ENCODE measurements at places on chromosomes 16 and 17.

GRCh38 chr16:67917852-67918236 is 13.8 kb downstream of the CTRL start:
- peak; percentile 100 for ATAC-seq

- no peak for ATAC-seq
Measured at GRCh38 chr17:39222866-39223834, 2.6 kb downstream of the STAC2 start.

DNA sequence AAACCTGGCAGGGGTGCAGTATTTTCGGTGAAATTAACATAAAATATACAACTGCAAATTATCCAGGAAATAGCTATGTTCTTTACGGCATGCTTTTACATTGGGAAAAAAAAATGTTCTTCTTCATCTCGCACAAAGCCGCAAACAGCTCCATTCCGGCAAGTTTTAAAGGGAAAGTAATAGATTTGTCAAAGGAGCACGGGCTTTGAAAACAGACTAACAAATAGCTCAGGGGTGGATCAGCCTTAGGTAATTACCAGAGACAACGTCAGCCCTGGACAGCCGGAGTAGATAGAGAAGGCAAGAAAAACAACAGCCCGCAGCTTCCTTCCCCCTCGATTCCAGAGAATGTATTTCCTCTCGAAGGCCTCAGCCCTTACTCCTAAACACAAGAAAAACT is 222.5 kb downstream of the C16orf78 start:
- ATAC-seq, result no peak

GRCh38 chr16:29815032-29815721 is 775 bp upstream of the PAGR1 start:
- no peak for ATAC-seq

- no peak for ATAC-seq
Measured at GRCh38 chr16:65547772-65548446, 426.0 kb upstream of the CDH11 start.

- no peak for ATAC-seq
Measured at GRCh38 chr17:83068641-83069570, 10.5 kb upstream of the METRNL start.

DNA sequence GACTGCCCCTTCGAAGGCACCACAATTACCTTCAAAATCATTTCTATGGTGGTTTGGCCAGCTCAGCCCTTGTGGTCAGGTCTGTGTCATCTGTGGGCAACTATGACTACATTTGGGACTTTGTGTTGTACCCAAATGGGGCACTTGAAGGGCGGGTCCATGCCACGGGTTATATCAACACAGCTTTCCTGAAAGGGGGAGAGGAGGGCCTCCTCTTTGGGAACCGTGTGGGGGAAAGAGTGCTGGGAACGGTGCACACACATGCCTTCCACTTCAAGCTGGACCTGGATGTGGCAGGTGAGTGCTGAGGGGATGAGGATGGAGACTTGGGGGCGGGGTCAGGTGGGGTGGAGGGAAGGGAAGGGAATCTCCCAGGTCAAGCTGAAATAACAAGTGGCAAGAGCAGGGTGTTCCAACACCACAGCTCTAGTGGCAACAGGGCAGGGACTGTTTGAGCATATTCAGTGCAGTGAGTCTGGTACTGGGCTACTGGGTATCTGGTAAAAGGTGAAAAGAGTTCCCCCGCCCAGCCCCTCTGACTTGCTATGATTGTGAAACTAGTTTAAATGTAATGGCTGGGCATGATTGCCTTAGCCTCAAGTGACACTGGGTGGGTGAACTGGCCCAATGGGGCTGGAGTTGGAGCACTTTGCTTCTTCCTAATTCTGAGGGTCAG is 1.7 kb downstream of the AOC2 start:
- ATAC-seq, result peak; percentile 91

DNA sequence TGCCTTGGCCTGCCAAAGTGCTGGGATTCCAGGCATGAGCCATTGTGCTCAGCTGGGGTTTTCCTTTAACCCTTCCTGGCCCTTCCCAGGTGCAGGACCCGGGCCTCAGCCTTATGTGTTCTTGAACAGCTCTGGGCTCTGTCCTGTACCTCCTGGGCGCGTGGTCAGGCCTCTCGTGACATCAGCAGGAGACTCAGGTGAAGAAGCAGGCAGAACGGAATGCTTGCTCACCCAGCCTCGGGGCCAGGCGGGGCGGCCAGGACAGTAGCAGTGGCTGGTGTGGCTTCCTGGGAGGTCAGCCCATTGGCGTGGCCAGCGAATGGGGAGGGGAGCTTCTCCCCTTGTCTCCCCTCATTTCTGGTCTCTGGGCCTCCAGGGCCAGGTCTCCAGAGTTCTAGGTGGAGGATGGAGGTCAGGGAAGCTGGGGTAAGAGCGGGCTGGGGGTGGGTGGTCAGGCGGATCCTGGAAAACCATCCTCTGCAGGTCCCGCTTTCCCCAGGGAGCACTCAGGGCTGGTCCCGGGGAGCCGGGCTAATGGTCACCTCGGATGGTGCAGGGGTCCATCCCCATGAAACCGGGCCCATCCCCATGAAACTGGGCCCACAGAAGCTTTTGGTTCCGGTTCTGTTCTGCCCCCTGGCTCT is 281.5 kb downstream of the SEC14L1 start:
- ATAC-seq, result no peak

DNA sequence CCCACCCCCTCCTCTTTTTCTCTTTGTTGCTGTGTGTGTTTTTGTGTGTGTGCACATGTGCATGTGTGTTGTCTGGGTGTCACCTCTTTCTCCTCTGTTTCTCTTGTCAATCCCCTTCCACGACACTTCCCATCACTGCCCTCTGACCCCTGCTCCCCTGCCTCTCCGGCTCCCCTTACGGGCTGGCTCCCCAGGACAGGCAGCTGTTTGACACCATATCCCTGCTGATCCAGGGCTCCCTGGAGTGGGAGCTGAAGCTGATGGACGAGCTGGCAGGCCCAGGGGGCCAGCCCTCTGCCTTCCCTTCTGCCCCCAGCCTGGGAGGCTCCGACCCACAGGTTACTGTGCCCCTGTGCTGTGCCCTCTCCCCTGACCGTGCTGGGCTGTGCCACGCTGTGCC is 15.2 kb upstream of the ABCC3 start:
- no peak for ATAC-seq

- ATAC-seq, result no peak
Measured at GRCh38 chr16:49510654-49511305, 137.2 kb downstream of the C16orf78 start.

- ATAC-seq, result peak; percentile 44
Measured at GRCh38 chr16:29816694-29817441, 916 bp downstream of the PAGR1 start.

- no peak for ATAC-seq
Measured at GRCh38 chr16:58124601-58124915, 4.6 kb downstream of the CFAP20 start.

DNA sequence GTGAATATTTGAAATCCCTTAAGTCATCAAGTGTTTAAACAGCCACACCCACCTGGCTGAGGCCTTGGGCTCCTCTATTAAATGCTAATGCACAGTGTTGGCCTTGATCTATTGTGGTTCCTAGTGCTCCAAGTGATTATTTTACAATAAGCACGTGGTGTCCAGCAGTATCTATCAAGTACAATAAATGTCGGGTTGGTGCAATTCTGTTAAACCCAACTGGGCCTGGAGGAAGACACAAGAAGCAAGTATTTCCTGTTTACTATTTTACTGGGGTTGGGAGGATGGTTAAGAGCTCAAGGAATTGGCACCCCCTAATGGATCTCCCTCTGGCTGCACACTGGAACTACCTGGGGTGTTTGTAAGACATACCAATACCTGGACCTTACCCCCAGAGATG is 72.1 kb upstream of the HNF1B start:
- no peak for ATAC-seq

DNA sequence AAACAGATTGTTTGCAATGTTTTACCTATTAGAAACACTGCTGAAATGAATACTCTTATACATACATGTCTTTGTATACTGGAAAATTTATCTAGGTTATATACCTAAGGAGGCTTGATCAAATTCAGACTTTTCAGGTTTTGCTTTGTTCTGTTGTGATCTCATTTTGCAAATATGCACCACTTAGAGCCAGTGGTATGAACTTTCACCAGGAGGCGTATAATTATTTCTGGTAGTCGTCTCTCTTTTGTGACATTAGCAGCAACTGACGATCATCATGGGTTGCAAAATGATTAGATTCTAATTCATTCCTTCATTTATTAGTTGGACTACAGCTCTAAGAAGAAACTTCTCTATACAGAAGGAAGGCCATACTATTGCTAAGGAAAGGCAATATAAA is 26.9 kb downstream of the AP1G1 start:
- ATAC-seq, result no peak

Data from activated T-helper 17 cell treated with anti-CD3 and anti-CD28 coated beads, Interleukin-2, amount 50 U/mL, for 72 hours (primary cell).